ENCODE measurements at places on chromosomes 5 and 9.

GRCh38 chr5:16615741-16616535 is 859 bp downstream of the RETREG1 start:
- DNase-seq = no peak

DNA sequence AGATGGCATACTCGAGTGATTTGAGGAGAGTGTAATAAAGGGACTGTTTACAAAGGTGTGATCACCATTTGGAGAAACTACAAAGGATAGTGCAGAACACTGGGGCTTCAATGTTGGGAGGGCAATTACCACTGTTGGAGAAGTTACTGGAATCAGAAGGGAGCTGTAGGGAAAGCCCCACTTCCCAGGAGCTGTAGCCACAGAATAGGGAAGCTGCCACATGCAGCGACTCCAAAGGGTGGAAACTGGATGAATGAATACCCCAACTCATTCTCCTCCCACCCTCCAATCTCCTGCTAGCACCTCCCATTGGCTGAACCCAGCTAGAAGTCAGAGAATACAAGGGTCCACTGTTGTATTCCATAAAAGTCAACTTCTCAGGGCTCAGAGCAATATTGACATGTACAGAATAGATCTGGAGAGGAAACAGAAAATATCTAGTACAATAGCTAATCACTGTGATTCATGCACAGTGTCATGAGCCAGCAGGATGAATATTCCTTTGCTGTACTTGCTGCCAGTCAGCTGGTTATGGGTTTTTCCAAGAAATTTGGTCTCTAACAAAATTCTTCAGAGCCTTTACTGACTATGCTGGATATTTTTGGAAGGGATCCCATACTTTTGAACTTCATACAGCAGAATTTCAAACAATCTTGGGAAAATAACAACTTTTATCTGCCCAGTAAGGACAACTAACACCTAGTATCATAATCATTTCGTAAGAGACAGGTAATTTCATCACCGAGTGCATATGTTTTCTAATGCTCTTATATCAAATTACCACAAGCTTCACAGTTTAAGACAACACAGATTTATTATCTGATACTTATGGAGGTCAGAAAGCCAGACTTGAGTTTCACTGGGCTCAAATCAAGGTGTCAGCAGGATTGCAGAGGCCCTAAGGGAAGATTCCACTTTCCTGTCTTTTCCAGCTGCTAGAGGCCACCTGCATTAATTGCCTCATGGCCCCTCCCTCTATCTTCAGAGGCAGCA is 39.6 kb downstream of the PDCD1LG2 start:
- no peak for DNase-seq

DNA sequence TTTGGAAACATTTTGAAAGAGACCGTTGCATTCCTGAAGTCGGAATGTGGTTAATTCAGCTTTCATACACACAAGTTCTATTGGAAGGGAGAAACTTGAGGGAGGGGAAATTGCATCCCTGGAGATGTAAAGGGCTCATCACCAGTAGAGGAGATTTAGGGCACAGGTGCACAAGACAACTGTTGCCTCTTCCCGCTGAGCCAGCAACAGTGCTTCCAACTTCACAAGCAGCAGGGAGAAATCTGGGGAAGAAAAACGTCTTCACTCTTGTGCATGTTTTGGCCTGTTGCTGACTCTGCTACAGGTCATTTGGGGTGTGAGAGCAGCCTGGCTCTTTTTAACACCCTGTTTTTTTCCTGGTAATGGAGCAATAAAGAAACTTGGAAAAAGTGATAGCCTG is 277.9 kb downstream of the GAS1 start:
- no peak for DNase-seq

GRCh38 chr9:92186631-92187030 is 71.4 kb upstream of the SPTLC1 start:
- DNase-seq = no peak

All from RWPE2 (cell line).